ENCODE measurements at places on chromosomes 3 and 15.
A peak's percentile ranks its signal among the peaks of the same experiment; 100 is the strongest.

DNA sequence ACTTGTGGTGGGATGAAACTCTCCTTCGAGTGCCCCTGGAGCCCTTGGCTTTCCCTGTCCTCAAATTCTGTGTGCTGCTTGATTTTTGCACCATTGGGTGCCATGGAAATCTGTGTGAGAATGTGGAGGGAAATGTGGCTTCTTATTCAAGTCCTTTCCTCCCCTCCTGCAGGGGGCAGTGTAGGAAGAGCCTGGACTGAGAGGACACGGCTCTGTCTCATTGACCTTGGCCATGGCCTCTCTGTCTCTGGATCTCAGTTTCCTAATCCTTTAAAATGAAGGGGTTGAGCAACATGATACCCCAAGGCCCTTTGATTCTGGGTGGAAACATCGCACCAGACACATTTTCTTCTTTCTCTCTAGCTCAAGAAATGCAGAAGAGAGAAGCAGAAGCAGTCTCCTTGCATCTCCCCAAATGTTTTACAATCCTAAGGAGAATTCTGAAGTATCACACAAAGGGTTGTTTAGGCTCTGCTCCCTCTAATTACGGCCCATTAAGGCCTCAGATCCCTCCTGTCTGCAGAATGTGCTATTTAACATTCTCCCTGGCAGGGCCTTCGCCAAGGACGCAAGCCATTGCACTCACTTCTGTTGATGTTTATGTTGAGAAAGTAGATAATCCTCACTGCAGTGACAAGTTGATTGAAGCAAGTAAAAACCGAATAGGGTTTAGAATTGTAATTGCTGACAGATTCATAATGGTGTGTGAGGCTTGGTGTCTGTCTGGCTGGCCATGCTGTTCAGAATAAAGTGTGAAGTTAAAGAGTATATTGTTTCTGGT is 169.1 kb downstream of the TPRG1 start:
- no peak for DNase-seq

GRCh38 chr15:74133694-74134386 is 3.5 kb downstream of the ISLR2 start:
- DNase-seq = no peak

- no peak for DNase-seq
Observed at GRCh38 chr3:42165211-42165610, 74.1 kb downstream of the TRAK1 start.

DNA sequence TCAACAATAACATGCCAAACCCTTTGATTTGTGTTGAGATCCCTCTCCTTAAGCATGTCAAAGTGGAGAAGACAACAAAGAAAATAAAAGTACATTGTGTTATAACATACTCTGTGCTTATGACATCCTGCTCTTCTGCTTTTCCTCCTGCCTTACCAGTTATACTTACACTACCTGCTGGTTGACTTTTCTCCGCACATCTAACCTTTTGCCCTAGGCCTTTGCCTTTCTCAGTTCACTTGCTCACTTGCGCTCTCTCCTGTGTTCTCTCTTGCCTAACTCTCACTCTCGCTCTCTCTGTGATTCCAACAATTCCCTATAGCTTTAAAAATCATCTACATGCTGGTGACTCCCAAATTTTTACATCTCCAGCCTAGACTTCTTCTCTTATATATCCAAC is 5.7 kb downstream of the DNAH12 start:
- DNase-seq = no peak

GRCh38 chr15:52256366-52256765 is 39.2 kb downstream of the MYO5C start:
- DNase-seq = peak; percentile 54

- no peak for DNase-seq
Observed at GRCh38 chr3:161920196-161920595, 423.6 kb downstream of the OTOL1 start.

- no peak for DNase-seq
Observed at GRCh38 chr3:4613366-4613765, 120.2 kb downstream of the ITPR1 start.

- DNase-seq = no peak
Observed at GRCh38 chr3:174243171-174243570, 616.0 kb upstream of the NAALADL2 start.

DNA sequence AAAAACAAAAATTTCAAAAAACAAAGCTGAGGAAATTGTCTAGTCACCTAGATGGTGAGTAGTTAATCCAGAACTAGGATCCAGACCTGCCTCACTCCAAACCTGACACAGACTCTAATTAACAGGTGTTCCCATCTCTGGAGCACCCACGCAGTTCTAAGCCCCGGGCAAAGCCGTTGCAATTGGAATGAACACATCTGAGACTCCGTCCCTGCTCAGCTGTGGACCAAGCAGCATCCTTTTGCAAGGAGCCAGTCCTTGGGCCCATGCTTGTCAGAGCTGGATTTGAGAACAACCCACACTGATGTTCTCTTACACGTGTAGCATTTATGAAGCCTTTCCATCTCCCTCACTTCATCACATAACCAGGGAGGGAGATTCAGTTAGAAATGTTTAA is 54.8 kb downstream of the LMCD1 start:
- DNase-seq = no peak

- no peak for DNase-seq
Observed at GRCh38 chr15:91967935-91968606, 114.6 kb downstream of the SLCO3A1 start.

- peak; percentile 58 for DNase-seq
Observed at GRCh38 chr15:68210821-68211655, 5.9 kb upstream of the CALML4 start.

- no peak for DNase-seq
Observed at GRCh38 chr3:88744896-88745295, 362.5 kb upstream of the EPHA3 start.

- DNase-seq = peak; percentile 69
Observed at GRCh38 chr3:196739671-196740480, at the start of gene PAK2. PAK2 (plus strand) TSS chr3:196739857; CDS start chr3:196782647, 42,790 bp downstream.

DNA sequence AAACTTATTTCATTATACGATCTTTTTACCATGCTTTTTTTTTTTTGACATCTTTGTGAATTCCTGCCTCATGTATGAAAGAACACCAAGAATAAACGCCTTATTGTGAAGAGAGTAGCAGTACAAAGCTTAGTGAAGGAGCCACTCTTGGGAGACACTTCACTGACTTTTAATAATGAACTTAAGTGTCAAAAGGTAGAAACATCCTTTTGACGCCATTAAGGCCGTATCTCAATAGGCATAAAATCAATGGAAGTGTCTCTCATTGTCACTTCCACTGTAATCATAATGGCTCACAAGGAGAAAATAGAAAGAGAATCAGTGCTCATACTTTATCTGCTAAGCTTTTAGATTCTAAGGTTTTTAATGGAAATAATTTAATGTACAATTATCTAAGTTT is 657.8 kb downstream of the DIPK2A start:
- no peak for DNase-seq

GRCh38 chr15:66102563-66103292 is 150.8 kb downstream of the MEGF11 start:
- DNase-seq = no peak

DNA sequence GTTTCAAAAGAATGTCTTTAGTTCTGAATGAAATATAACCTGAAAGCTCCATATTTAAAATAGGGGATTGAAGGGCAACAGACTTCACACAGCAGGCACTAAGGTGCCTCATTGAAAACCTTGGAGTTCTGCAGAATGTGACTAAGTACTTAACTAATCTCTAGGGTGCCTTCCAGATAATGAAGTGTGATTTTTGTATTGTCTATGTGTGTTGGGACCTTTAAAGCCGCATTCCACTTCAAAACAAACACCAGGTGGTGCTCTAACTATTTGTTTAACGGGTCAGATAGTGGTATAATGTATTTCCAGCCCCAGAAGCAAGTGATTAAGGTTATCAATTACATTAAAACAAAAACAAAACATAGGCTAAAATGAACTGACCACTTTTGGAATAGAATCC is 28.0 kb downstream of the TFG start:
- no peak for DNase-seq

GRCh38 chr15:58520464-58520863 is 88.7 kb downstream of the LIPC start:
- DNase-seq = no peak

- DNase-seq = no peak
Observed at GRCh38 chr3:46460051-46460450, 4.7 kb downstream of the LTF start.

DNA sequence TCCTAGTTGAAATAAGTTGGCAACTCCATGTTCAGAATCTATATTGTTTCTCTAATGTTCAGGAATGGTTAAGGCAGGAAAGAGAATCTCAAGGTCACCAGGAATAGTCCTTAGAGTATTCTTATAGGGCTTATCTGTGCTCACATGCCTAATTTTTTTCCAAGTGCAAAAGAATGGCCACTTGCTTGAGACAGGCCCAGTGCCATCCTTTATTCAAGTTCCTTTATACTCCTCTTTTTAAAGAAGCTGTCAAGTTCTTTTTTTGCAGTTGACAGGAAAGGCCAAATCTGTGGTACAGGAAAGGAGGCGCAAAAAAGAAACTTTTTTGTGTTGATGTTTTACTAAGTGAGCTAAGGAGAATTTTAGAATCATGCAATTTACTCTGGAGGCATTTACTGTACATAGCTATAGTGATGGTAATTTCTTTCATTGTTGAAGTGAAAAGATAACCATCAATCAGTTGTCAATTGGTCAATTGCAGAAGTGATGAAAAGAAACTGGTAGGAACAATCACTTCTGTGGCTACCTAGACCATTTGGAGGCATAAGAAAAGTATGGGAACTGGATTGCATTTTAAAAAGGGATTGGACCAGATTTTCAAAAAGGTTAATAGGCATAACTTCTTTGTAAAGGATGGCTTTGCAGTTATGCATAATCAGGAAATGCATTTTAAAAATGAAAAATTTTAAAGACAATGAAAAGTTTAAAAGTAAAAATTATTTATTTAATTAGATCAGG is 102.5 kb upstream of the SOX2 start:
- DNase-seq = no peak

- no peak for DNase-seq
Observed at GRCh38 chr3:141753399-141753798, 9.8 kb upstream of the GRK7 start.

DNA sequence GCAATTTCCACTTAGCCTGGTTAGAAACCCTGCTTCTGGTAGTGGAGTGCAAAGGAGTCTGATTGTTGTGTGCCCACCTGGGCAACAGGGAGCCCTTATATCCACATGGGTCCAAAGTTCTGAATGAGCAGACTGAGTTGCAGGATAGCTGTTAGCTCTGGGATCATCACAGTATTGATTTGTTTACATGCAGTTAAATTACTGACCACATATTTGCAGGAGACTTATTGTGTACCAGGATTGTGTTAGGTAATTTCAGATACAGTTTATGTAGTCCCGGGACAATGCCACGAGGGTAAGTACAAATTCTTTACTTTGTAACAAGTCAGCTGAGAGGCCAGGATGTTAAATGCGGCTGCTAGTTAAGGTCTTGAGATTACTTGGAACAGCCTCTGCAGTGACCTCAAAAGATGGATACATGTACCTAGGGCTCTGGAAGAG is 18.8 kb downstream of the ARHGEF26 start:
- DNase-seq = no peak

DNA sequence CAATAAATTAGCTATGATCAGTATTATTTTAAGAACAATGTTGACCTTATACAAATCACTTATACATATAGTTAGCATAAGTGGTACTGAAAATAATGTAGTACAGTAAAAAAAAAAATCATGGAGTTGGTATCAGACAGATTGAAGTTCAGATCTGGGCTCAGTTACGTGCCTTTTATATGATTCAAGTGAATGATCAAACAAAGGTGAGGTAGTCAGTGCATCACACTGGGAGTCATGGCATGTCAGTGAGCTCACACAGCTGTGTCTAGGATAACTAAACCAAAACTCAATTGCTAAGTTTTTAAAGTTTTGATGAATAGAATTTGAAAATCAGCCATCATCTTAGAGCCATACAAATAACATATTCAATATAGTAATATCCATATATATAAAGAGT is 11.2 kb upstream of the CCR8 start:
- DNase-seq = no peak

GRCh38 chr3:123331006-123331405 is 117.9 kb downstream of the ADCY5 start:
- DNase-seq = no peak

- peak; percentile 21 for DNase-seq
Observed at GRCh38 chr3:194270627-194271459, 80.3 kb downstream of the CPN2 start.

DNA sequence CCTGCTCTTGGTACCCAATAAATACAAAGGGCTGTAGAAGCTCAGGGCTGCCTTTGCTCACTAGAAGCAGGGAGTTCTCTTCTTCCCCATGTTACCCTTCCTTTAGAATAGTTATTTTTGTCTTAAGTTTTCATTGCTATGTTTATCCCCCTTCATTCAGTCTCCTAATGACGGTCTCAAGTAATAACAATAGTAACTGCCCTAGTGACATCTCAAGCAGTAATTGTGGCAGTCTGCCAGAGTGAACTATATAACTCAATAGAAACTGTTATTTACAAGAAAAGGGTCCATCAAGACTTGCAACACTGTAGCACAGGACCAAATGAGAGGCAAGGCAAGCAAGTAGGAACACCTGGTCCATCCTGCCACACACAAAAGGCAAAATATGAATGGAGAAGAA is 32.5 kb upstream of the SIN3A start:
- DNase-seq = no peak

GRCh38 chr3:126431103-126431534 is 36.4 kb downstream of the CFAP100 start:
- DNase-seq = no peak

GRCh38 chr3:58349792-58350626 is 17.3 kb downstream of the PXK start:
- no peak for DNase-seq

DNA sequence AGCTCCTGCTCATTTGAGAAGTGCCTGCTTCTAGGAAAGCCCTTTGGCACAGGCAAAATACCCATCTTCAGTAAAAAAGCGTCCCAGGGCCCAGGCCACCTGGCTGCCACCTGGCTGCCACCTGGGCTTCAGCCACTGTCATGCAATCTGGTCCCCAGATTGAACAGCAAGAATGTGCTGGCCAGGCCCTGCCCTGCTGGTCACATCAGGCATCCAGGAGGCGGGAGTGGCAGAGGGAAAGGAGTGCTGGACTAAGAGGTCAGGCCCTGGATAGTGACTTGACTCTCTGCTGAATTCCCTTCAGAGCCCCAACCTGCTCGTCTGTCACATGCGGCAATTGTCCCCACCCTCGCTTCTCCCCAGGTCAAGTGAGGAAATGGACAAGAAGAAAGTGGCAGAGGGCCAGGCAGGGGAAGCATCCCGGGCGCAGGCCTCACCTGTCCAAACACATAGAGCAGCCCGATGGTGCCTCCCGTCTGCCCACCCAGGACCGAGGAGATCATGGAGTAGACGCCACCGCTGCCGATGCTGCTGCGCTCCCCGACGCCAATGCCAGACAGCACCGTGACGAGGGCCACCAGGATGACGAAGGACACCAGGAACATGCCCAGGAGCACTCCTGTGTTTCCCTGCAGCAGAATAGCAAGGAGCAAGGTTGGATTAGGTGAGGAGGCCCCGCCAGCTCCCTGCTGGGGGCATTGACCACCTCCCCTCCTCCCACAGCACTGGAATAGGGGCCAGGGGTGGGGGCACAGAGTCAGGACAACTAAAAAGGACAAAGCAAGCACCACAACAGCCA is 25.5 kb downstream of the SLC12A8 start:
- no peak for DNase-seq

- DNase-seq = no peak
Observed at GRCh38 chr15:31526916-31527690, 200.5 kb downstream of the KLF13 start.

All from omental fat pad (tissue), 4 donors.